Left renal cortex interstitium (tissue), 4 donors: ENCODE measurements at places on chromosomes 12 and 14. TPM values are rescaled to one million over a fixed set of nuclear protein-coding genes. Genes with fewer than 3 reads are reported as not detected.

MORN3 gene
- polyA plus RNA-seq, result 1.2 TPM

BDKRB1 gene
- 0.38 TPM for polyA plus RNA-seq

MIP gene
- 0.21 TPM for polyA plus RNA-seq

HOXC6 gene
- 39.9 TPM for polyA plus RNA-seq

GRCh38 chr14:68941820-68942219 lies 37.3 kb downstream of the ACTN1 start:
- no peak for DNase-seq

GRCh38 chr12:88538250-88538649 lies 42.0 kb downstream of the KITLG start:
- no peak for DNase-seq

GRCh38 chr12:32400114-32400672 lies 835 bp downstream of the FGD4 start:
- peak; percentile 15 for DNase-seq

DNA sequence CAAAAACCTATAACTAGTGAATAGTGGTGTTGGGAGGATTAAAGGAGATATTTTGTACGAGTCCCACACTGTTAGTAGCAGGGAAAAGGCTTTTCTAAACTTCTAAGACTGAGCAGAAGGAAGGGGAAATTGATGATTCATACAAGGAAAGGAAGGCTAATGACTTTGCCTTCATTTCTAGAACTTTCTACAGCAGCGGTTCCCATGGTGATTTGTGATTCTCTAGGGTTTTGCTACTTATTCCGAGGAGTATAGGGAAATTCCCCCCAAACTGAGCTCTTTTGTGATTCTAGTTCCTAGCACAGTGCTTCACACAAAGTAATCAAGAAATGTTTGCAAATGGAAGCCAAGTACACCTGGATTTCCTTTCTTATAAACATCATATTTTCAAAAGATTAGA lies 23.8 kb upstream of the PWP1 start:
- no peak for DNase-seq

- DNase-seq, result no peak
Measured at GRCh38 chr12:51403681-51404136, 12.5 kb upstream of the GALNT6 start.

GRCh38 chr14:24312736-24313507 lies 1.6 kb downstream of the LTB4R start:
- DNase-seq, result no peak

DNA sequence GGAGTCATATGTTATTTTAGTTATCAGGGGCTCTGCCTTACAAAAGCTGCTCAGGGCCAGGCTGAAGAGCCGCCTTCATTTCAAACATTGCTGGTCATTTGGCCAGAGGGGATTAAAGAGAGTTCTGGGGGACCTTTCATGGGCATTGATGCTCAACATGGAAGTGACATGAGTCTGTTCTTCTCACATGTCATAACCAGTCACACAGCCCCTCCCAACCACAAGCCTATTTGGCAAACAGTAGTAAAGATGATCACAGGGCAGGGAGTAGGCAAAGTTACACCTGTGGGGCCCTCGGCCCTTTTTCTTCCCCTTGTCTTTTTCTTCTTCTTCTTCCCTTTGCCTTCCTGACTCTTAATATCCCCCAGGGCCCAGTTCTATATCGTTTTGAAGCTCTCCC lies 33.3 kb downstream of the CFAP54 start:
- no peak for DNase-seq

- DNase-seq, result no peak
Measured at GRCh38 chr12:7935590-7936581, at the start of gene SLC2A3. Gene SLC2A3 (minus strand): TSS chr12:7936187. CDS start chr12:7936034, 153 bp downstream.

- DNase-seq, result no peak
Measured at GRCh38 chr12:131444220-131445164, 266.4 kb upstream of the SFSWAP start.

GRCh38 chr12:107329569-107330324 lies 236.4 kb upstream of the CRY1 start:
- DNase-seq, result no peak

GRCh38 chr14:100677554-100678468 lies 48.9 kb upstream of the DLK1 start:
- DNase-seq, result peak; percentile 71
